ENCODE measurements at places on chromosomes 7 and 10. TPM values are rescaled to one million over a fixed set of nuclear protein-coding genes. Genes with fewer than 3 reads are reported as not detected.

- no peak for DNase-seq
- H3K27ac ChIP-seq: no peak overlapping the region
- H3K36me3 ChIP-seq: peaks cover 3% of the 10 kb centered on the region
These were observed 235.3 kb downstream of the CCDC3 start for GRCh38 chr10:12766223-12766622.

- no peak for DNase-seq
- H3K27ac ChIP-seq: no peak overlapping the region
- H3K4me1 ChIP-seq: no peaks in the 10 kb centered on the region
- H3K27me3 ChIP-seq: peaks cover 27% of the 10 kb centered on the region
These were observed 30.2 kb upstream of the LEP start for GRCh38 chr7:128210590-128211570.

DNA sequence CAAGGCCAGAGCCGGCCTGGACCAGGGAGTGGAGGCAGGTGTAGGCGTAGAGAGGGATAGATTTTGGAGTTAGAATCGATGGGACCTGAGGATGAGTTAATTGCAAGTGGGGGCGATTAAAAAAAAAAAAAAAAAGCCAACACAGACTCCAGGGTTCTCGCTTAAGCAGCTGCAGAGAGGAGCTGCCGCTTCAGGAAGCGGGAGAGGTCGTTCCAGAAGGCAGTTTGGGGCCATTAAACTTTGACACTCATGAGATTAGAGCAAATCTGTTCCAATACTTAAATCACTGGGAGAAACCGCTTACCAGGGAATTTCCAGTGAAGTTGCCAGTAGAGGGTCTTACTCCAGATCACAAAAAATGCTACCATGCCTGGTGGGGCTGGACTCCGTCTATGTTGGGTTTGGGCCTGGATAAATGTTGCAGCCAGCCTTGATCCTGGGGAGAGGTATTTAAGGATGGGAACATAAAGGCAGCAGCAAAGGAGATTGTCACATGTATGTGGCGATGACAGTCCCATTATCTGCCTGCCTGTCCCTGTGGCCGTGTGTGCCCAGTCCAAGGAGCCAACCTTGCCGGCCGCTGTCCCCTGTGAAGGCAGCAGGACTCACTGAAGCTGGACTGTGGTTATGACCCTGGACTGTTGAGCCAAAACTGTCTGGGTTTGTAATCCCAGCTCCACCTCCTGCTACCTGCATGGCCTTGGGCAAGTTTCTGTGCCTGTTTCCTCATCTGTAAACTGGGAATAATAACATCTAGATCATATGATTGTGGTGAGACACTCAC, 23.9 kb upstream of the GRID1 start:
- H3K4me3 ChIP-seq: no peak overlapping the region
- no peaks in the 10 kb centered on the region for H3K36me3 ChIP-seq

Gene BTAF1
- 31.0 TPM for total RNA-seq

GRCh38 chr7:100464210-100464660, at the start of gene SPACDR:
Gene SPACDR, minus strand, starts transcription at chr7:100464260. Its CDS starts 235 bp downstream, at chr7:100464025.
- peaks cover 19% of the 10 kb centered on the region for H3K4me1 ChIP-seq
- no peak within 1 kb of the TSS for H3K4me3 ChIP-seq
- H3K36me3 ChIP-seq: peaks cover 36% of the 10 kb centered on the region
- H3K27me3 ChIP-seq: no peaks in the 10 kb centered on the region
- H3K27ac ChIP-seq: no peak within 1 kb of the TSS

DNA sequence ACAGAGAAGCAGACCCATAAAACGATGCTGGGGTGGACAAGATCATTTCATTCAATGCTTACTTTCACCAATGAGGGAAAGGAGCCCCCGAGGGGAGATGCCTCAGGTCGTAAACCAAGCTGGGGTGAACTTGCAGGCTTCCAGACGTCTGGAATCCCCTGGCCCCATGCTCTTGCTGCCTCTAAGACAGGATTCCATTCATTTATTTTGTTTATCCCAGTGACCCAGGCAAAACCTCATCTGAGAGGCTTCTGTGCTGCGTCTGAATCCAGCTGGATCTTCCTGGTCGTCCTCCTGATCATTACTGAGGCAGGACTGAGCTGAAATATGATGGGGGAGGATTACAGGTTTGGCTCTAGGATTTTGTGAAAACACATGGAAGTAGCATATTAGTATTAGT, 182.9 kb downstream of the MYOF start:
- H3K36me3 ChIP-seq: no peaks in the 10 kb centered on the region
- H3K27me3 ChIP-seq: no peaks in the 10 kb centered on the region
- DNase-seq: no peak

Gene PPP1R17
- not detected for total RNA-seq

DNA sequence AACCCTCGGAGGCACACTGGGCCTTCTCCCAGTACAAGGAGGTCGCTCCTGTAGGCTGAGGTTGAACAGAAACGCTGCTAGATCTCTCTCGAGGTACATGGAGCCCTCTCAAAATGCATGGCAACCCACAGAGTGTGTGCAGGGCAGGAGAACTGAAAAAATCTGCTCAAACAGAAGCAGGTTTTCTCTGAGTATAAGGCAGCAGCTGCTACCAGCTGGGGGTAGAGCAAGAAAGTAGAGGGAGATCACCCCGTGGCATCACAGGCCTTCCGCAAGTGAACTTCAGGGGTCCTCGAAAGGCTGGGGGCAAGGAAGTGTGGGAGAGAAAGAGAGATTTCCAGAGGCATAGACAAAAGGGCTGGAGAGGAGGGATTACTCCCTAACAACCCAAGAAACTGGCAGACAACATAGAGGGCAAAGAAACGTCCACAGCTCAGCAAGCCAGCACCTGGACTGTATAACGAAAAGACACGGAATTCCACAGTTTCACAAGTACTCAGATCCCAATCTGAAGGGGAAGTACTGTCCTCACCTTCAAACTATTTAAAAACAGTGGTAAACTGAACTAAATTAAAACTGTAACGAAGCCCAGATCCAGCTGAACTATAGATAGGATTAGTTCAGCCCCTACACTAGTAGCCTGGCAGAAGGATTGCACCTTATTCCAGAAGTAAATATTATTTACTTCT, 299.2 kb downstream of the IPMK start:
- no peak overlapping the region for H3K27ac ChIP-seq
- H3K4me3 ChIP-seq: no peak overlapping the region
- DNase-seq: no peak
- H3K27me3 ChIP-seq: no peaks in the 10 kb centered on the region
- no peaks in the 10 kb centered on the region for H3K36me3 ChIP-seq
- H3K4me1 ChIP-seq: no peaks in the 10 kb centered on the region

GRCh38 chr7:38736138-38736537, 105.0 kb upstream of the AMPH start:
- no peak overlapping the region for H3K4me3 ChIP-seq
- H3K36me3 ChIP-seq: peaks cover 32% of the 10 kb centered on the region
- H3K27ac ChIP-seq: no peak overlapping the region
- no peaks in the 10 kb centered on the region for H3K4me1 ChIP-seq
- H3K27me3 ChIP-seq: no peaks in the 10 kb centered on the region
- DNase-seq: no peak

DNA sequence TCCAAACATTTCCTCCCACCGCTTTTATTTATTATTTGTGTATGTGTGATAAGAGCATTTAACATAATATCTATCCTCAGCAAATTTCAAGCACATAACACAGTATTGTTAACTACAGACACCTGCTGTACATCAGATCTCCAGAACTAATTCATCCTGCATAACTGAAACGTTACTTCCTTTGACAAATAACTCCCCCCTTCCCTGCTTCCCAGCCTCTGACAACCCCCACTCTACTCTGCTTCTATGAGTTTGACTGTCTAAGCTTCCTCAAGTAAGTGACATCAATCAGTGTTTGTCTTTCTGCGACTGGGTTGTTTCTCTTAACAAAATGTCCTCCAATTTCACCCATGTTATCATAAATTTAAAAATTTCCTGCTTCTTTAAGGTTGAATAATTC, 22.1 kb downstream of the C10orf71 start:
- no peaks in the 10 kb centered on the region for H3K27me3 ChIP-seq
- no peak for DNase-seq
- H3K4me1 ChIP-seq: no peaks in the 10 kb centered on the region
- no peak overlapping the region for H3K4me3 ChIP-seq

Gene OR6V1
- total RNA-seq: not detected

GRCh38 chr10:26157734-26158133, 58.8 kb upstream of the GAD2 start:
- H3K4me3 ChIP-seq: no peak overlapping the region
- H3K27ac ChIP-seq: no peak overlapping the region
- no peaks in the 10 kb centered on the region for H3K4me1 ChIP-seq

Gene ADAM8
- 18.7 TPM for total RNA-seq

Gene PRPS1L1
- total RNA-seq: not detected

Gene MLXIPL
- 10.7 TPM for total RNA-seq

Gene ACSM6
- total RNA-seq: not detected

Gene TRIM50
- total RNA-seq: not detected

Gene PAX4
- not detected for total RNA-seq

DNA sequence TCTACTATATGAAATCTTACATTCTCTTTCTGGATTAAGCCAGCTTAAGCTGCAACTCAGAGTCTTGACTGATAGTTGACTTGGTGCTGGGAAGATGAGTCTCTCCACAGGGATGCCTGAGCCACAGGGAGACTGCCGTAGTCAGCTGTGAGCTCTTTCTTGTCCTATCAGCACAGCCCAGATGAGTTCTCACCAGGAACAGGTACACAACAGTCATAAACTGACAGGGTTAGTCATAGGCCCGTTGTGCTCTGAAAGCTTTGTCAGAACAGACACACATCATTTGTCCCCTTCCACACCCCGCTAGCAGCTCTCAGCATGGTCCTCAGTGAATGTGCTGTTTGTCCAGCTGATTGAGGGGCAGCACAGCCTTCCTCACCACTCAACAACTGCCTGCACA, 221.6 kb downstream of the RPS24 start:
- peaks cover 12% of the 10 kb centered on the region for H3K4me1 ChIP-seq
- H3K27ac ChIP-seq: no peak overlapping the region
- no peaks in the 10 kb centered on the region for H3K27me3 ChIP-seq
- DNase-seq: no peak

Gene ANKRD30A
- total RNA-seq: not detected

DNA sequence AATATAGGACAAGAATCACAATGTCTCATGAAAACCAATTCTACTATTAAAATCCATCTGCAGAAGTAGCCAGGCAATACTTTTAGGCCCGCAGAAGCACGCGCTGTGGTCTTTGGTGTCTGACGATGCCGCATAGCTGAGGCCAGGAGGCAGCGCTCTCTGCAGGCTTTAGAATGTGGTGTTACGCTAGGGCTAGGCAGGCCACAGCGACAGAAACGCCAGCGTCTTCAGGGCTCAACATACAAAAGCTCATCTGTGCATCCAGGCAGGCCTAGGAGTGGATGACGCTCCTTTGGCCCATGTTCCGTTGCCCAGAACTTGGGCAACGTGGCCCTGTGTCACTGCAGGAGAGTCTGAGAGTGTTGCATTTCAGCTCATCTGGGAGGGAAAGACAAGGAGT, 601.1 kb upstream of the FOXK1 start:
- H3K27me3 ChIP-seq: no peaks in the 10 kb centered on the region
- DNase-seq: no peak
- H3K4me3 ChIP-seq: no peak overlapping the region
- no peaks in the 10 kb centered on the region for H3K4me1 ChIP-seq

DNA sequence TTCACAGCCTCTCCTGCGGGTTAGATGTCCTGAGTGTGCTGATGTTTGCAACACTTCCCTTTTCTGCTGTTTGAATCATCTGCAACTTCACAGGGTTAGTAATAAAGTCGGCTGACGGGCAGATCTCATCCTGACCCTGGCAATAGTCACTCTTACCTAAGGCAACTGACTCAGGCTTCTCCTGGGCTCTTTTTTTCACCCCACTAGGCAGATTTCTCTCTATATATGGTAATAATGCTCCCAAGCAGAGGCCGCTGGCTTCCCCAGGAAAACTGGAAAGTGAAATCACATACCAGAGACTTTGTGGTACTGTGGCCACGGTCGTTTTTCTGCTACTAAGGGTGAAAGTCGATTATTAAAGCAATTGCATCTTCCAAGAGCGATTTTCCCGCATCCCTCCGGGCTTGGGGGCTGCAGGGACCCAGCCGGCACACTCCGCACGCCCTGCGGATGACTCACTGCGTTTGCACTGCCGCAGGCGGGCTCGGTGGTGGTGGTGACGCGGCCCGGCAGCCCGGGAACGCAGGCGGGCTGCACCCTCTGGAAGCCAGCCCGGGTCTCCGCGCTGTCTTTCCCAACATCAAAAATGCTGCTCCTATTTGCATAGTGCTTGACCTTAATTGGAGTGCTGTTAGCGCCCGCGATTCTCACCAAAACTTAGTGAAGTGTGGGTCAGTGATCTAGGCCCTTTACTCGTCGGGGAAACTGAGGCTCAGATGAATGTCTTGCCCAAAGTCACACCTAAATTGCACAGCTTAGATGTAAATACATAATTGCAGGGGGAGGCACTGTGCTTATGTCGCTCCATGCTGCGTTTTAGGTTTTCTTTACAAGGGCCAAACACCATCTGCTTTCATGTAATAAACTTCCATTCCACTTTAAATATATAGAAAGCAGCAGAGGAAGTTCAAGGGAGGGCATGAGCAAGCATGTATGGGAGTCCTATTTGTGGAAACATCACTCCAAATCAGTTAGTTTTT, 47.6 kb upstream of the ITGB1 start:
- H3K27me3 ChIP-seq: no peaks in the 10 kb centered on the region
- peak overlapping the region; percentile 83 for H3K27ac ChIP-seq
- peak; percentile 88 for DNase-seq
- peaks cover 37% of the 10 kb centered on the region for H3K4me1 ChIP-seq
- no peaks in the 10 kb centered on the region for H3K36me3 ChIP-seq

Gene RSPH10B2
- total RNA-seq: 4.8 TPM

Gene ACSL5
- 81.1 TPM for total RNA-seq

Gene ADRA2A
- 3.8 TPM for total RNA-seq
